ENCODE measurements at places on chromosomes 7 and 10.

DNA sequence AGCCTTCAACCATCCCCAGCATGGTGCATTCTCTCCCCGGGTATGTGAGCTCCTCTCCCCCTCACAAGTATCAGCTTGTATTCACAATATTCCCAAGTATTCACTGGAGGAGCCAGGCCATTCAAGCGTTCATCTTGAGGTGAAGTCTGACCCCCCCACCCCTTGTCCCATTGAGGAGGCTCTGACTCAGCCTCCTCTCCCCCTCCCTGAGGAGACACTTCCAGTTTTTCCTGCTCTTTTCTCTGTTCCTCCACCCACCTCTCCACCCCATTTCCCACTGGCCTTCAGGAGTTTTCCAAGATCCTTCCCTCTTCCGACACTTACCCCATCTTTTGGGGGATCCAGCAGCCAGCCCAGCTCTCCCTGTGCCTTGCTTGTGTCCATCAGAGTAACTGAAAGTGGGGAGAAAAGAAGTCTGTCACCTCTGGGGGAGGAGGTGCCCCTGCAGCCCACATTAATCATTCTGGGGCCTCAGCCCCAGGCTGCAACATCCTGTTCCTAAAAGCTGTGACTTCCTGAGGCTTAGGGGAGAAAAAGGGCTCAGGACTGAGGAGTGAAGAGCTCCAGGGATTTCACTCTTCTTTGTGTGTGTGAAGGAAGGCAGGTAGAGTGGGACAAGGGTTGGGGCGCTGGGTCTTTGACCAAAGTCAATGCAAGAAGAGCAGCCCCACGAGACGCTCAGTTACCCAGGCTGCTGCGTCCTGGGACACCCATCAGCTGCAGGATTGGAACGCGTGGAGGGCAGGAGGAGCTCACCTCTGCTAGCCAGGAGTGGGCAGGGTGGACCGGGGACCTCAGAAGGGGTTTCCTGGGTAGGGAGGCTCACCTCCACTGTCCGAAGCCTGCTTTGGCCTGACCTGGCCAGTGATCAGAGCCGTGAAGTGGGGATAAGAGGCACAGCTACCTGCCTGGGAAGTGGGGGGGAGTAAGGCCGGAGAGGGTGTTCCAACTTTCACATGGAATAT lies 1.1 kb downstream of the EPHA1 start:
- no peak for DNase-seq

GRCh38 chr7:111697771-111698170 lies 135.5 kb upstream of the IMMP2L start:
- DNase-seq: no peak

DNA sequence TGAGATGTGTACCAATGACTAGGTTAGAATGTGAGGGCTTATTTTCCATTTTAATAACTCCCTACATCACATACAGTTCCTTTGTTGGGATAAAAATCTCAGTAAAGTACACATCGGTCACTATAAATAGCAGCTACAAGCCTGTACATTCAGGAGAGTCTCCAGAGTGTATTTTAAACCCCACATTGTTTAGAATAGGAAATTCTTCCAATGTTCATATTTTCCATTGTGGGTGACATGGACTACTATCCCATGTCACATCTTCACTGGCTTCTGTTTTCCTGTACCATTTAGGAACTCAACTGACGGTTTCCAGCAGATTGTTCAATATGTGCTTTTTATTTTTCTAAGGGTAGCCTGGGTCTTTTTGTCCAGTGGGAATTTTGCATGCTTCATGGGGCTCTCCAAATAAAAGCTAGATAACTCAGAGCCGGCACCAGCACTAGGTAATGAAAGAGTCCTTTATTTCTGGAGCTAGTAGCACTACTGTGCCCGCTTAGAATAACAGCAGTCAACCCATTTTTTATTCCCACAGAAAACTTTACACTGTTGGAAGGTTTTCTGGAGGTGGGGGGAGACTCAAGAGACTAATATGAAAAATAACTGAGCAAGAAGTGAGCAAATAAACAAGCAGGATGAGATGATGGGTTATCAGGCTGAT lies 100.5 kb downstream of the CALD1 start:
- no peak for DNase-seq

DNA sequence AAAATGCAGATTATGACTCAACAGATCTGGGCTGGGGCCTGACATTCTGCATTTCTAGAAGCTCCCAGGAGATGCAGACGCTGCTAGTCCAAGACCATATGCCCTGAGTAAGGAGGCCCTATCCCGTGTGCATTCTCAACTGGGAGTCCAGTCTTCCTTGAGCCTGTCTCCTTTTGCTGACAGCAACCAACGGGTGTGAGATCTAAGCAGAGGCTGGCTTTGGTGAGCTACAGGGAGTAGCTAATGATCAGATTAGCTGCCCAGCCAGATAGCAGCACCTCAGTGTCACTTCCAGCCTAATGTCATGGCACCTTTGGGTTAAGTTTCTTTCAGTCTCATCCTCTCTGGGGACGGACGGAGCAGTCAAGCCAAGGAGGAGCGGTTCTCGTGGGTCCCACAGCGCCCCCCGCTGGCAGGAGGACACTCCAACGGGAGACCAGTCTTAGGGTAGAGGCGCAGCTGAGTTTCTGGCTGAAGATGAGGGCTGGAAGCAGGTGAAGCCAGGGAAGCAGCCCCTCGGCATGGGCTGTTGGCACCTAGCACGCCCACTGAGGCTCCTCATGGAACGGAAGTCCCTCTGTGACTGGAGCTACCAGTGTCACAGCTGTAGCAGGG lies 154.0 kb downstream of the CCDC3 start:
- DNase-seq: no peak

DNA sequence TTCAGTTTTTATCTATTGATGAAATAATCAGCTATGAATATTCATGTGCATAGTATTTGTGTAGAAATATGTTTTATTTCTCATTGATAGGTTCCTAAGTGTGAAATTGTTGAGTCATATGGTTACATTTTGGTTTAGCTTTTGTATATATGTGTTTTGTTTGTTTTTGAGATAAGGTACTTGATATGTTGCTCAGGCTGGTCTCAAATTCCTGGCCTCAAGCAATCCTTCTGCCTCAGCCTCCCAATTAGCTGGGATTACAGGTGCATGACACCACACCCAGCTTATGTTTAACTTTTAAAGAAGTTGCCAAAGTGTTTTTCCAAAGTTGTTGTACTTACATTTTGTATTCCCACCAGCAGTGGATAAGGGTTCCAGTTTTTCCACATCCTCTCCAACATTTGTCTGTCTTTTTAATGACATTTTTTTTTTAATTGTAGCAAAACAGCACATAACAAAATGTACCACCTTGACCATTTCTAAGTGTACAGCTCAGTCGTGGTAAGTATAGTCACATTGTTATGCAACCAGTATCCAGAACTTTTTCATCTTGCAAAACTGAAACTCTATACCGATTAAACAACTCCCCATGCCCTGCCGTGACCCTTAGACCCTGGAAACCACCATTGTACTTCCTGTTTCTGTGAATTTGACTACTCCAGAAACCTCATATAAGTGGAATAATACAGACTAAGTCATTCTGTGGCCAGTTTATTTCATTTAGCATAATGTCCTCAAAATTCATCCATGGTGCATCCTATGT lies 12.6 kb upstream of the UBE2D1 start:
- no peak for DNase-seq

DNA sequence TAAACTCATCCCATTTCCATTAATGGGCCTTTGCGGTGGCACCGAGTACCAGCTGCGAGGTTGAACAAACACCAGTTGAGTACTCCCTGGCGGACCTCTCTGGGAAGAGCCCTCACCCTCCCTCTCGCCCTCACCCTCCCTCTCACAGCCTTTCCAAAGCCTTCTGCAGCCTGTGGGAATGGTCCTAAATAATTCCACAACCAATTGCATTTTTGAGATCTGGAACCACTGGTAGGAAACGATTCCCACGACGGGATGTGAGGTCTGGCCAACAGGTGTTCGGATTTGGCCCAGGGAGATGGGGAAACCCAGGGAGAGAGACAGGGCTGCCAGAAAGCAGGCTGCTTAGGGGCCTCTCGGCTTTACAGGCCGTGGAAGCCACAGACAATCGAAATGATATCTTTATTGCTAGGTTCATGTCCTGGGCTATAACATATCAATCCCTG lies 5.3 kb downstream of the PTF1A start:
- DNase-seq: no peak

DNA sequence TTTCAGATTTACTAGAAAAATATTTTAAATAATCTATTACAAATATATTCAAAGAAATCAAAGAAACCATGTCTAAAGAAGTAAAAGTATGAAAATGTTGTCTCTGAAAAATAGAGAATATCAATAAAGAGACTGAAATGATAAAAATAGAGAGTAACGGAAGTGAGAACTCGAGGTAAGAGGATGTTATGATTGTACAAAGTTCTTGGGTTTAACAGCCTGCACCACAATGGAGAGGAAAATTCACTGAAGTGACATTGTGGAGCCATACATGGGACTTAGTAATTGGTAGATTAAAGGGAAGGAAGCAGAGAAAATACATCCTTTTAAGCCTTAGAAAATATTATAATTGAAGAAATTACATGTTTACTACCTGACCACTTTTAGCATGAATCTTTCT lies 77.9 kb downstream of the THSD7A start:
- no peak for DNase-seq

DNA sequence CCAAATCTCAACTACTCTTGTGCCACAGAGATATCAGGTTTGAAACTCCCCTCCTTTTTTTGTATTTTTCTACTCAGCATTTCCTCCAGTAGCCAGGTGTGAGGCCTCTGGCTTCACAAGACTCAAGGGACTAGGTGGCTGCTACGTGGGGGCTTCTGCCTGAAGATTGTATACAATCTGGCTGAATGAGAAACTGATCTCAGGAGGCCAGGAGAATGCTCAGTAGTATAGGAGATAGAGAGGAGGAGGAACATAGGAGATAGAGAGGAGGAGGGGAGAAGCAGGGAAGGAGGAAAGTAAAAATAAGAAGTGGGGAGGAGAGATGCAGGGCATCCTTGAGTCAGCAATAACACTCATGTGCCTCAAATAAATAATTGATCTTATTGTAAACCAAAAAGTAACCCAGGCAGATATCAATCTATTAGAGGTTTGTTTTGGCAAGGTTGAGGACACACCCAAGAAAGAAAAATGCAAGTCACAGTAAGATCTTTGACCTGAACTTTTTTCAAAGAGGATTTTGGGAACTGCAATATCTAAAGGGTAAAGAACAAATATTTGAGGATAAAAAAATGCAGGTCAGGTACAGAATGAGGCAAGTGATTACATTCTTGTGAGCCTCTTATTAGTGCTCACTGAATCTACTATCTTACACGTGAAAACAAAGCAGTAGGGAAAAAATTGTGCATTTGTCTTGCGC lies 36.8 kb downstream of the AKR1C8 start:
- DNase-seq: no peak

DNA sequence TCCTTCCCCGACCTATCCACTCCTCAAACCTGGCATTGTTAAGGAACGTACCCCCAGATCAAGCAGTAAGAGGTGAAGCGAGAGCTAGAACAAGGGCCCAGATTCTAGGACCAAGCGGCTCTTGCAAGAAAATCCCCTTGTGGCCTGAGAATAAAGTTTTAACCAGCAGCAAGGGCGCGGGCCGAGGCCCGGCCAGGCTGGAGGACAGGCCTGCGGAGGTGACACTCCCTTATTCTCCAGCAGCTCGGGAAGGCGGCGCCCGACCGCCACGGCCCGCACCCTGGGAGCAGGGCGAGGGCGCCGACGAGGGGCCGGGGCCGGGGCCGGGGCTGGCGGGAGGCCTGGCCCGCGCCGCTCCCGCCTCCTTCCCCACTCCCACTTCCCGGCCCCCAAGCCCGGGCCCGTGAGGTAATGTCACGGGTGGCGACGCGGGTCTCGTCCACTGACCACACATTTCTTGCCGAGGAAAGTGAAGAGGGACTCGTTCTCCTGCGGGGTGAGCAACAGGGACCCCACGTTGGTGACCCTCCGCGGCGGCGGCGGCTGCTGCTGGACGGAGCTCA lies 551 bp downstream of the WASL start:
- DNase-seq: no peak

- no peak for DNase-seq
These were observed 5.0 kb downstream of the NRF1 start for GRCh38 chr7:129616530-129616929.

DNA sequence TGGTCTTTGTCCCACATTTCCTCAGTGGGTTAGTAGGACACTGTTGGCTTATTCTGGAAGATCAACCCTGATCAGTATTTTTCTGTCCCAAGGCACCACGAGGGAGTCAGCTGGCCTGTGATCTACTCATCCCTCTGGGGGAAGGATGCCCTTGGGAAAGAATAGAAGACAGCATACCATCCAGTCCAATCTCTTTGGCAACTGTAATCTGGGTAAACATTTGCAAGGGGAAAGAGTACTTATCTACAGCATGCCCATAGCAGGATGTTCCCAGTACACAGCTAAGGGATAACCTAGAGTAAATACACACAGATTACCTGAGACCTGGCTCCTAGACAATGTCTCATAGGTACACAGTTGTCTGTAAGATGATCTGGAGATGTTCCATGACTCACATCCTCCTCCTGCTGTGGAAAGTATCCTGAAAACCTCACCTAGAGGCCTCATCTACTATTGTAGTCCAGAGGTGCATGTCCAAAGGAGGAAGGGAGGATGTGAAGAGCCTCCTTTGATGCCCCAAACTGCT lies 134.3 kb upstream of the VWC2 start:
- DNase-seq: no peak

GRCh38 chr7:1437155-1437880 lies 22.0 kb downstream of the MICALL2 start:
- no peak for DNase-seq

- no peak for DNase-seq
These were observed 6.5 kb upstream of the ZNF777 start for GRCh38 chr7:149467321-149467859.

- no peak for DNase-seq
These were observed 21.4 kb upstream of the PAX2 start for GRCh38 chr10:100723770-100724530.

DNA sequence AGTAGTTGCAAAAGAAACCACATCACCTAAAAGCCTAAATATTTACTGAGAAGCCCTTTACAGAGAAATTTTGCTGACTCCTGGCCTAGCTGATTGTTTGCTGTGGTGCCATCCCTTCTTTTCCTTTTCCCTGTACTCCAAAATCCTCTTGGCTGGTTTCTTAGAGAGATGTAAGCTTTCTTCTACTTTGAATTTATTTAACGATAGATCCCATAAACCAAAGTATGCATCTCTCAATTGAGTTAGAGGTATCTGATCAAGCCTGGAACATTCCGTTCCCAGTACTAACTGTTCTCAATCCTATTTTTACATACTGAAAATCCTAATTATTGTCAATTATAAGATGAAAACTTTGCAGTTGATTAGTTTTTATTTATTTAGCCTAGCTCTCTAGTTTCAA lies 6.3 kb downstream of the TMEM60 start:
- no peak for DNase-seq

- DNase-seq: no peak
These were observed 136.2 kb downstream of the PRPF18 start for GRCh38 chr10:13722747-13723653.

Measured in pulmonary artery endothelial cell (primary cell).